OCI-M1 (cell line): ENCODE measurements at places on chromosomes 13 and 19.

- DNase-seq, result peak; percentile 99
These were observed 2.3 kb upstream of the ZNF347 start for GRCh38 chr19:53161123-53161522.

- no peak for DNase-seq
These were observed 17.8 kb upstream of the EMC10 start for GRCh38 chr19:50458396-50459066.

DNA sequence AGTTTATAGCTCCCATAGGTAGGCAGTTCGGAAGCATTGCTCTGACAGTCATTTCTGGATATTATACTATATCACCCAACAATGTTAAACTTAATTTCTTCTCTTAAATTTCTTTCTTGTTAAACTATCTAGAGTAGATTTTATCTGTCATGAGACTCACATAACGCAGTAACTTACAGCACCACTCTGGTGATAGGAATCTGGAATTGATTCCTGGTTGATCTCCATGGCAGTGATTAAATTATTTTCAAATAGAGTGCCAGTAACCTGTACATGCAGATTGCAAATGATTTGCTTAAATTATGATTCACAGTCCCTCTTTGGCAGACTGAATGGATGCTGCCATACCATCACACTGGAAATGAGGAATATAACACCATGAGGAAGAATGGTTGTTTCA is 722.1 kb downstream of the DACH1 start:
- no peak for DNase-seq

DNA sequence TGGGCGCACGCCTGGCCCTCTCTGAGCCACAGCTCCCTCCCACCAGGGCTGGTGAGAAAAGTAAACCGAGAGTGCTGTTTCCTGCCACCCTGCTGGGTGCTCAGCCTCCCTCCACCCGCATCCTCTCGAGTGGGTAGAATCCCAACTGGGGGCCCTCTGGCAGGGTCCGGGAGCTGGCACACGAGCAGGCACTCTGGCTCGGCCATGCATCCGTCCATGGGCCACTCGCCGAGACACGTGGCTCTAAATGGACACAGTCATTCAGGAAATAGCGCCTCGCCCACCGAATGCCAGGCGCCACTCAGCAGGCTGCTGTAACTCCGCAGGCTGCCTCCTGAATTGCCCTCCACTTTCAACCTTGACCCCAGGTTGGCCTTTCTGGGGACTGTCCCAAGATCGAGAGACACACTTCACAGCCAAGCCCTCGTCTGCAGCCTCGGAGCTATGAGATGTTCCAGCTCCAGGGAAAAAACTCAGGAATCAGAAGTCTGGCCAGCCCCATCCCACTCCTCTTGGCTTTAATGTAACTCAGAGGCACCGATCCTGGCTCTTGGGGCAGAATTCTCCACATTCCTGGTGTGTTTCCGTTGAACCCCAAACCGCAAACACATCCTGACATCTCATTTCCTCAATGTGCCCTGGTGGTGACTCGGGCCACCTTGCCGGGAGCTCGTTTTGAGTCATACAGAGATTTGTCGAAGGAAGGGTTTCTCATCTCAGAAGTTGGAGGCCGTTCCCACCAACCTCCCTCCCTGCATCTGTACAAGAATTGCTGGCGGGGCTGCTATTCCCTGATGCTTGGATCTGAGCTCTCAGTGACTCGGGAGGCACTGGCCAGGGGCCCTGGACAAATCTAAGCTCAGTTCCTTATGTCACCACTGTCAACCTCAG is 14.1 kb downstream of the KLF2 start:
- no peak for DNase-seq

- no peak for DNase-seq
These were observed 527.3 kb downstream of the DACH1 start for GRCh38 chr13:71339736-71340135.

- DNase-seq, result no peak
These were observed 6.4 kb downstream of the TNFSF14 start for GRCh38 chr19:6663236-6664201.

DNA sequence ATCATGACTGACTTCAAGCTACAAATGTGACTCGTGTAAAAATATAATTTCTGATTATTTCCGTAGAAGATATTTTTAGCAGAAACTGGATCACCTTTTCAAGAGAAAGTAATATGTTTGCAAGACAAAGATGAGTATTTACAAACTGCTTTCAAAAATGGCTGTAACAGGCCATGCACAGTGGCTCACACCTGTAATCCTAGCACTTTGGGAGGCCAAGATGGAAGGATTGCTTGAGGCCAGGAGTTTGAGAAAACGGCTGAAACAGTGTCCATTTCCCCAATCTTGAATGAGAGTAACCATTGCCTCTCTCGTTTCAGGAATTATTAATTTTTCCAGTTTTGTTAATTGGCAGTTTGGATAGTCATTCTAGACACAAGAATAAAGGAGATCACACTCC is 3.5 kb upstream of the ZNF175 start:
- no peak for DNase-seq

DNA sequence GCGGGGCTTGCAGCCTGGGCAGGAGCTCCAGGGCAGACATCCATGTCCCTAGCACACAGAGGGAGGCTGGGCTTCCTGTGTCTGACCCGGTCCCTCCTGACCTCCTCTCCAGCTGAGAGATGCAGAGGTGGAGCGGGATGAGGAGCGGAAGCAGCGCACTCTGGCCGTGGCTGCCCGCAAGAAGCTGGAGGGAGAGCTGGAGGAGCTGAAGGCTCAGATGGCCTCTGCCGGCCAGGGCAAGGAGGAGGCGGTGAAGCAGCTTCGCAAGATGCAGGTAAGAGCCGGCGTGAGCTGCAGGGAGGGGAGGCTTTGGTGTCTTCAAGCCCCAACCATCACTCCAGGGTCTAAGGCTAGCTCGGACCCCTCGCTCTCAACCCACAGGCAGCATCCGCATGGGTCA is 38.4 kb downstream of the KCNC3 start:
- DNase-seq, result no peak

- no peak for DNase-seq
These were observed 1.7 kb upstream of the PCDH17 start for GRCh38 chr13:57629821-57630235.

GRCh38 chr13:79533781-79534400 is 52.9 kb downstream of the NDFIP2 start:
- no peak for DNase-seq

GRCh38 chr19:13998426-13998825 is 7.7 kb downstream of the RFX1 start:
- DNase-seq, result no peak

GRCh38 chr19:5360003-5360780 is 19.6 kb upstream of the PTPRS start:
- no peak for DNase-seq

DNA sequence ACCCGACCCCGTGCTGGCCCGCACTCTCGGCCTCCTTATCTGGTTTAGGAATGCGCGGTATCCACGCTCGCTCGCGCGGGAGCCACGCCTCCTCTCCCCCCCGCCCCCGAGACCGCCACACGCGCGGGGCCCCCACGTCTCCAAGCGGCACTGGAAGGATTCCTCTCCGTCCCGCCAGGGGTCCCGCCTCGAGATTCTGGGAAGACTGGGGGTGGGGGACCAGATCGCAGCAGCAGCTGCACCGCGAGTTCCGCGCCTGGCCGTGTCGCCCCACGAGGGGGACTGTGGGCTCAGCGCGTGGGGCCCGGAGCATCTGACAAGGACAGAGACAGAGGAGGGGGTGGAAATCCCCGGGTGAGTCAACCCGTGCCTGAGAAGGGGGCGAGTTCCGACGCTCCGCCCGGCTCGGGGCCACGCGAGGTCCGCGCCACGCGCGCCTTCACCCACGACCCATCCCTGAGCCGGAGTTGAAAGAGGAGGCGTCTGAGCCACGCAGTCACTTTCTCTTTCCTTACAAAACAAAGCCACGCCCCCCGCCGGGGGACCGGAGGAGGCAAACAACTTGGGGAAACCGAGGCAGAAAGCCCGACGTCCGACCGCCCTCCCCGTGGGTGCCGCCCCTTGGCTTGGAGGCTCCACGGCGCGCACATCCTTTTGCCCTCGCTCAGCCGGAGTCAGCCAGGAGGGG is 814 bp downstream of the S1PR2 start:
- DNase-seq, result peak; percentile 64

- DNase-seq, result no peak
These were observed 1405.1 kb downstream of the PCDH9 start for GRCh38 chr13:65825039-65825438.

DNA sequence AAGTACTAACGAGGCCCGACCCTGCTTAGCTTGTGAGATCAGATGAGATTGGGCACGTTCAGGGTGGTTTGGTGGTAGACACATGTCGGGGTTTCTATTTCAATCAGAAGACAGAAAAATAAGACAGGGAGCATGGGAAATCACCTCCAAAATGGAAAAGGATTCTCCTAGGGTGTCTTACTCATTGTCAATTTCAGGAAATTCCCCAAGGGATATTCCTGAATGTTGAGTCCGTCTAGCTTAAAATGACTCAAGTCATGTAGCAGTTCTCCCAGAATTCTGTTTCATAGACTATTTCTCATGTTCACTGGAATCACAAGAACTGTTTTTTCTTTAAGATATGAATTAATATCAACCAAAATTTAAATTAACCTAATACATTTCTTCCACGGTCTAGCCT is 380.1 kb downstream of the EFNB2 start:
- no peak for DNase-seq

DNA sequence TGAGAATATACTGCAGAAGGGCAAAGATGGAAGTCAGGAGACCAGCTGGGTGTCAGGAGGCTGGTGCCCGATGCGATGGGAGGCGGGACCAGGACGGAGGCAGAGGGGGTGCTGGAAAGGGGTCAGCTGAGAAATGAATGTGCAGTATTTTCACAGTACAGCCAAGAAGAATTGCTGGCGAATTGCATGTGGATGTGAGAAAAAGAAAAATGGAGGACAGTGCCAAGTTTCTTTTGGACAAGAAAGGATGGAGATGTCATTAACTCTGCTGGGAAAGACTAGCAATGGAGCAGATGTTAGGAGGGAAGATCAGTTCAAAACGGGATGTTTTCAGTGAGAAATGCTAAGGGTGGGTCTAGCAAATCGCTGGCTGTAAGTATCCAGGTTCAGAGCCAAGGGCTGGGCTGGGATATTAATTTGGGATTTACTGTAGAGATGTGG is 7.0 kb downstream of the CRYL1 start:
- DNase-seq, result no peak

GRCh38 chr19:15863272-15863671 is 34.6 kb downstream of the CYP4F2 start:
- DNase-seq, result no peak

GRCh38 chr13:54226876-54227275 is 1198.3 kb downstream of the OLFM4 start:
- DNase-seq, result no peak

GRCh38 chr19:31344403-31344802 is 4.8 kb downstream of the TSHZ3 start:
- DNase-seq, result no peak

- no peak for DNase-seq
These were observed 4.9 kb downstream of the ARHGEF1 start for GRCh38 chr19:41887711-41888382.

- DNase-seq, result no peak
These were observed 77.2 kb downstream of the TSC22D1 start for GRCh38 chr13:44498969-44499368.

DNA sequence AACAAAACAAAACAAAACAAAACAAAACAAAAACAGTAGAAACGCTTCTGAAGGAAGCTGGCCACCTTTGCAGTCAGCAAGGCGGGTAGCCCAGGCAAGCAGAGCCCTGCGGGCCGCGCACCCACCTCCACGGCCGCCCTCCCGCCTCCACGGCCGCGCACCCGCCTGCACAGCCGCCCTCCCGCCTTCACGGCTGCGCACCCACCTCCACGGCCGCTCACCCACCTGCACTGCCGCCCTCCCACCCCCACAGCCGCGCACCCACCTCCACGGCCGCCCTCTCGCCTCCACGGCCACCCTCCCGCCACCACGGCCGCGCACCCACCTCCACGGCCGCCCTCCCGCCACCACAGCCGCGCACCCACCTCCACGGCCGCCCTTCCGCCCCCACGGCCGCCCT is 9.0 kb upstream of the TIMM13 start:
- DNase-seq, result no peak

- DNase-seq, result peak; percentile 56
These were observed 13.2 kb downstream of the PCDH8 start for GRCh38 chr13:52835071-52835839.

GRCh38 chr13:79307866-79308298 is 98.2 kb downstream of the RBM26 start:
- DNase-seq, result peak; percentile 33

DNA sequence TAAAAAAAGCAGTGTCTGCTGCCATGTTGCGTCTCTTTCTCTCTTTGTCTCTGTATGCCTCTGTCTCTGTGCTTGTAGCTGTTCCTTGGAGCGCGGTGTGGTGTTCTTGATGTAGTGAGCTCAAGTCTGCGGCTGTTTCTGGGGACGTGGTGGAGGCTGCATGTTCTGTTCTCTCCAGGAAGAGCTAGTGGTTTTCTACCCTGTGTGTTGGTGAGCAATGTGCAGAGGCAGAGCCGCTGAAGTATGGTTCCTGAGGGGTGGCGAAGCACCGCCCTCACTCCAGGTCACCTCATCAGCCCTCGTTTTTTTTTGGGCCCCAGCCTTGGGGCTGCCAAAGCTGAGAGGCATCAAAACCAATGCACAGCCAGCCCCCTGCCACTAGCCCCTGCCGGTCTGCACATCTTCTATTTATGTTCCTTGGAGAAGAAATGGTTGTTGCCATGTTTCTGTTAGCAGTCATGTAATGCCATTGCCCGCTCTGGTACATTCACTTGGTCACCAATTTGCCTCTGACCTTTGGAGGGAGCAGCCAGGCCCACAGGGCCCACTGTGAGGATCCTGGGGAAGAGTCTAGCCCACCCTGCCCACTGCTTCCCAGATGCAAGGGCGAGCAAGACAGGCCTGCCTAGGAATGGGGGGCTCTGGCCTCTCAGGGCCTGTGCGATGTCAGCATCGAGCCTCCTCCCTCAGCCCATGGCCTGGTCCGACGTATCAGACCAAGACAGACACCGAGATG is 7.2 kb downstream of the HNRNPL start:
- no peak for DNase-seq

GRCh38 chr13:105878119-105878700 is 657.3 kb downstream of the EFNB2 start:
- peak; percentile 40 for DNase-seq

- DNase-seq, result no peak
These were observed 350.9 kb upstream of the TMTC4 start for GRCh38 chr13:101025519-101025918.

DNA sequence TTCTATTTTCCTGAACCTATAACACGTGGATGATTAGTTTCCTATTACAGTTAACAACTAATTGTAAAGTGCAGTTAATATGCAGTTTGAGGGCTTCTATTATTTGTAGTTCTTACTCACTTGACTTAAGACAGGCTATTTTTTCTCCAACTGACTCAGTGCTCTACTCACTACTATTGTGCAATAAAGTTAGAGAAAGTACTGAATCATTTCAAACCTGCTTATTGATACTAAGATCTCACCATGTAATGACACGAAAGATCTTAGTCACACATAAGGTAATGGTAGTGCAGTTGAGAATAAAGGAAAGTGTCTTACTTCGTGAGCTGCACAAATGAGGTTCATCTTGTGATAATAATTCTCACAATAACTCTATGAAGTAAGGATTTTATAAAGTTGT is 22.8 kb upstream of the ITM2B start:
- peak; percentile 57 for DNase-seq

GRCh38 chr19:55379174-55379573 is 2.5 kb downstream of the TMEM190 start:
- DNase-seq, result no peak
